ENCODE measurements at places on chromosomes 11 and 22. TPM values are rescaled to one million over a fixed set of nuclear protein-coding genes. Genes with fewer than 3 reads are reported as not detected.

UPK3A gene
- total RNA-seq, result not detected

CHRM1 gene
- not detected for total RNA-seq

CABP4 gene
- 2.3 TPM for total RNA-seq

DNA sequence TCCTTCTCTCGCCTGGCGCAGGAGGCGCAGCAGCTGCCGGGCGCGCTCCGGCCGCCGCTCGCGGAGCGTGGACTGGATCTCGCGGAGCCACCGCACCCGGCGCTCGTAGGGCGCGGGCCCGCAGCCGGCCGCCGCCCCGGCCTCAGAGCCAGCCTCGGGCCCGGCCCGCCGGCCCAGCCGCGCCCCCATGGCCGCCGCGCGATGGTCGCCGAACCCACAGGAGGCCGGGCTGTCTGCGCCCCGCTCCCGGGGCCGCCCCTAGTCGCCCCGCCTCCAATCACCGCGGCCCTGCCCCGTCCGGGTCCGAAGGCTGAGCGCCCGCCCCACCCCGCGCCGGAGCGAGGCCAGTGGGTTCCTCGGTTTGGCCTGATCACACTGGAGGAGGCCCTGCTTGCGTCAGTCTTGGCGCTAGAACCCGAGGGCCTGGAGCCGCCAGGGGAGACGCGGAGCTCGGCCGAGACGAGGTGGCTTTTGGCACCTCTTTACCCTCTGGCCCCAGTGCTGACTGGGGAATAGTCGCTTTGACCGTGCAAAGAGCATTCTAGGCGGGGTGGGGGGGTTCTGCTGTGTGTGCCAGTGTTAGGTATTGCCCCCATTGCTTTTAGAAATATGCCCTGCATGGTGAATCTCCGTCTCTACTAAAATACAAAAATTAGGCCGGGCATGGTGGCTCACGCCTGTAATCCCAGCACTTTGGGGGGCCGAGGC is at the start of gene LRRC75B:
LRRC75B (minus strand) TSS at position 223 of the 708 bp plus-strand sequence; CDS start at position 189, 34 bp downstream.
- DNase-seq, result no peak

DNA sequence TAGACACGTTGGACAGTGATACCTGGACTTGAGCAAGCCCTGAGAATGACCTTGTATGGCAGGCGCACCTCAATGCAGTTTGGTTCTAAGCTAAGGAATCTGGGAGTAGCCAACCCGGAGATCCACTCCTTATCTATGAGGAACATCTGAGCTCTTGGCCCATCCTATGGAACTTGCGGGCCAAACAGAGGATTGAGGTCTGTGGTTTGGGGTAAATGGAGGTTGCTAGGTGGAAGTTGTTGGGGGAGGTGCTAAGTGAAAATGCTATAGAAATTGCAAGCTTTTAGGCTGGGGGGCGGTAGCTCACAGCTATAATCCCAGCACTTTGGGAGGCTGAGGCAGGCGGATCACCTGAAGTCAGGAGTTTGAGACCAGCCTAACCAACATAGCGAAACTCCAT is 8.9 kb downstream of the GDPD5 start:
- DNase-seq, result no peak

DNA sequence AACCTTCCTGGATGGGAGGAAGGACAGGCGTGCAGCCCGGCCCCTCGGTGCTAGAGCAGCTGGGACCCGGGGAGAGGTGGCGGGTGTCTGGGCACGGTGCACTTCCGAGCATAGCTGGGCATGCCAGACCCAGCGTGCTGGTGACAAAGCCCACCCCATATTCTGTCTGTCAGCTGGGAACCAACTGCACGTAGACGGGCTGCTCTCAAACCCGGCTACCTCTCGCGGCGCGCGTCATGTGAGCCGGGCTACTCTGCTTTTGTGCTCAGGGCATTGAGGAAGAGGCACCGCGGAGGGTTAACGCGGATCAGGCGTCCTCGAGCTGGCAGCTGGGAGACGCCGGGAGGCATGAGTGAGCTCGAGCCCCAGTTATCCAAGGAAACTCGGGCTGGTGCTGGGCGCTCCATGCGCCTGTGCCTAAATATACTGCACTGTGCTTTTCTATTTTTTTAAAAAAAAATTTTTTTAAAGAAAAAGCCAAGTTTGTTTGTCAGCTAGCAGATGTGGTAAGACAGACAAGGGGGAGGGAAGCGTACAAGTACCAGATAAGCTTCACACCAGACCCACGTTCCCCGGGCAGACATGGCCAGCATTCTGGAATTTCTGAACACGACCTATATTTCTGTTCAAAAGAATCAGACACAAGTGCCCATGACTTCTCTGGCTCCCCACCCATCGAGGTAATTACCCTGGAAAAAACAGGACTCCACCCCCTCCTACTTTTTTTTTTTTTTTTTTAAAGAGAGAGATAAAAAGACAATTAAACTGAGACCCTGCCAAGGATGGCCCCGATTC is 425.6 kb downstream of the SHANK2 start:
- DNase-seq, result no peak

GRCh38 chr11:13318498-13319295 is 41.1 kb downstream of the BMAL1 start:
- no peak for DNase-seq

DNA sequence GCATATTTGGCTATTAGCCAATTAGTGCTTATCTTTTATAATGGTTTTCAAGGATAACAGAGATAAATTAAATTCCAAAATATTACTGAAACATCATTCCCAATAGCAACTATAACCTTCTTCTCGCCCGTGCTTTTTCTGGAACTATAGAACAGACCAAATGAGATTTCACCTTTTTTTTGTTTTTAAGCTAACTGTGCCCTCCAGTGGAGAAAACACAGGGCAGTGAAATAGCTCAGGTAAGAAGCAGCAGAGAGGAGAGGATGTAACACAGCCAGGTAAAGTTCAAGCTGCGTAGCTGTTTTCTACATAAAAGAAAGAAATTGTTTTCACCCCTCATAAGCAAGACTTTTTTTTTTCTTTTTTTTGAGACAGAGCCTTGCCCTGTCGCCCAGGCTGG is 28.2 kb downstream of the HSD17B12 start:
- DNase-seq, result no peak

DNA sequence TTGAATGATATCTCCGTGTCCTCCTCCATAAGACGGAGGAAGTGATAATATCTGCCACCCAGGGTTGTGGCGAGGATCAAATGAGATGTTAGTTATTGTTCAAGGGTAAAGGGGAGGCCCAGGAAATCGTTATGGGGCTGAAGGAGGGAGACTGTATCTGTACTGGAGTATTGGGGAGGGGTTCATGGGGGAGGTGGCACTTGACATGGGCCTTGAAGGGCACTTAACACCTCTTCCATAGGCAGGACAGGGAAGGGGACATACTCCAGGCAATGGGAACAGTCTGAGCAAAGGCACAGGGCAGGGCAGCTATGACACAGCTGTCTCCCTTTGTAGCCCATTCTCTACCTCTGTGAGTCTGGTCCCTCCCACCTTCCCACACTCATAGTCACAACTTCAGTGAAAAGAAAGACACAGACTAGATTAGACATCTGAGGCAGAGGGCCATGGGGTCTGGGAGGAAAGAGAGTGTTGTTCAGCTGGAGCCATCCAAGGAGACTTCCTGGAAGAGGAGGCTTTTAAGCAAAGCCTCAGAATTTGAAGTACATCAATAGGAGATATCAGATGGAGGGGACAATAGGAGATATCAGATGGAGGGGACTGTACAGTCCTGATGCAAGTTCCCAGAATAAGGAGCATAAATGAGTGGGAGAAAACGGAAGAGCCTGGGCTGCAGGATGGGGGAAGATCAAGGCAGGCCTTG is 15.8 kb upstream of the DGKZ start:
- peak; percentile 84 for DNase-seq

DNA sequence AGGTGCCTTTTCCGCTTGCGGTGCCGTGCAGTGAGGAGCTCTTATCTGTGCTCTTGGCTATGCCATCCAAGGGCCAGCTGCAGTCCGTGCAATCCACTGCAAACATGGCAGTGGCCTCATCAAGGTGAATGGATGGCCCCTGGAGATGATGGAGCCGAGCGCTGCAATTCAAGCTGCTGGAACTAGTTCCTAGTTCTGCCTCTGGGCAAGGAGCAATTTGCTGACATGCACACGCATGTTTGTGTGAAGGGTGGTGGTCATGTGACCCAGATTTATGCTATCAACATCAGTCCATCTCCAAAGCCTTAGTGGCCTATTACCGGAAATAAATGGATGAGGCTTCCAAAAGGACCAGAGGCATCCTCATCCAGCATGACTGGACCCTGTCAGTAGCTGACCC is 3.1 kb upstream of the EHD1 start:
- DNase-seq, result no peak

- DNase-seq, result no peak
Measured at GRCh38 chr11:61762798-61763197, 10.4 kb downstream of the MYRF start.

- no peak for DNase-seq
Measured at GRCh38 chr22:47739291-47740015, 977.0 kb downstream of the TBC1D22A start.

DNA sequence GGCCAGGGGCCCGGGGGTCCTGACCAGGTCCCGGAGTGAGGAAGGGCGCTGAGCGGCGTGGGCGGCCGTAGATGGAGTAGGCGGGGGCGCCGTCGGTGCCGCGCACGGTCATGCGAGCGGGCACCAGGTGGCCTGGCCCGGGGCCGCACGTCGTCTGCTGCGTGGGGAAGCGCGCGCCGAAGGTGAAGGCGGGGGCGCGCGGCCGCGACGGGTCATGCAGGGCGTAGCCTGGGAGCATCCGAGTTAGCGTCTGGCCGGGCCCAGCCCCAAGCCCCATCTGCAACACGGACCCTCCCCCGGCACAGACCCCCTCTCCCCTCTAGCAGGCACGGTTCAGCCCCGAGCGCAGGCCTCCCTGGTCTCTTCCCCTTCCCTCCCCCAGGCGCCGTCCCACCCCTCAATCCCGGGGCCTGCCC is 1.7 kb upstream of the TYMP start:
- DNase-seq, result peak; percentile 66

DNA sequence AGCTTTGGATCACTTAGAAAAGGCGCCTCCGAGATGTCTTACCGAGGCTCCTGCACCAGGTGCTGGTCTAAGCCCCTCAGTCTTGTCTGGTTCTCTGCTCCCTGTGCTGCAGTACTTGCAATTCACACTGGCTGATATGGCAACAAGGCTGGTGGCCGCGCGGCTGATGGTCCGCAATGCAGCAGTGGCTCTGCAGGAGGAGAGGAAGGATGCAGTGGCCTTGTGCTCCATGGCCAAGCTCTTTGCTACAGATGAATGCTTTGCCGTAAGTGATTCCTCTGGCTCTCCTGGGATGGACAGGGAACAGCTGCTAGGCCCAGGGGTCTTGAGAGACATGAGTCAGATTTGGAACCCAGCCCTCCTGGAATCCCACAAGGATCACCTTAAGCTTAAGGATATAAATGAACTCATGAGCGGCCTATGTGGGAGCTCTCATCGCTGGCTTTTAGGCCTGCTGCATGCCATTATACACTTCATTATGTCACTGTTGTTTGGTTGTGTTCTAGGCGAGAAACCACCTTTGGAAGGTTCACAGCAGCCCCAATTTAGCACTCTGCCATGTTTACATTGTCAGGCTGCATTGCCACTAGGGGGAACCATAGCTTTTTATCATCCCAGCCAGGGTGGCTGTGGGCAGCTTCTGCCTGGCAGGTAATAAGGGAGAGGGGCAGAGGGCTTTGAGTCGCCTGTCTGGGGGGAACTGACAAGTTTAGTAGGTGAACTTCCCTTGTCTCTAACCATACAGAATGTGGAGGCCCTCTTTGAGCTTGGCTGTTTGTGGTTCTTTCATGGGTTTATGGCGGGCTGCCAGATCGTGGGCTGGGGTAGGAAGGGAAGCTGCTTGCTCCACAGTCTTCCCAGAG is 8.5 kb downstream of the ACAD8 start:
- DNase-seq, result peak; percentile 31

GRCh38 chr11:27705873-27706820 is 5.9 kb upstream of the BDNF start:
- no peak for DNase-seq

GRCh38 chr11:98115873-98116272 is 904.9 kb upstream of the CNTN5 start:
- DNase-seq, result no peak

DNA sequence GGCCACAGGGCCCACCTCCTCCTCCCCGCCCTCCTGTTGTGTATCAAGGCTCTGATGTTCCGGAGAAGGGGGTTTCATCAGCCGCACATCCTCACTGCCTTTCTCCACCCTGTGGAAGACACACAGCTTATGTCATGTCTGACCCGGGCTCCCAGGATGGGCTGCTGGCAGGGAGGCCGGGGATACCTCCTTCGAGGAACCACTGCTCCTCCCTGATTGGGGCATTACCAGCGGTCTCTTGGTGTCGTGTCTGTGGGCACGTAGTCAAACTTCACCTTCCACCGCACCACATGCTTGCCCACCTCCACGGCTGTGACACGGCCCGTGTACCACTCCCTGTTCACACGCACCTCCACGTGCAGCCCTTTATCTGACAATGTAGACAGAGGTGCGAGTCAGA is 35.9 kb downstream of the MORC2 start:
- DNase-seq, result no peak

- no peak for DNase-seq
Measured at GRCh38 chr22:24393848-24394247, 33.6 kb upstream of the ADORA2A start.

GRCh38 chr22:46066691-46067090 is 83.6 kb upstream of the PPARA start:
- no peak for DNase-seq

GRCh38 chr11:34997952-34998528 is 81.6 kb downstream of the PDHX start:
- peak; percentile 48 for DNase-seq

DNA sequence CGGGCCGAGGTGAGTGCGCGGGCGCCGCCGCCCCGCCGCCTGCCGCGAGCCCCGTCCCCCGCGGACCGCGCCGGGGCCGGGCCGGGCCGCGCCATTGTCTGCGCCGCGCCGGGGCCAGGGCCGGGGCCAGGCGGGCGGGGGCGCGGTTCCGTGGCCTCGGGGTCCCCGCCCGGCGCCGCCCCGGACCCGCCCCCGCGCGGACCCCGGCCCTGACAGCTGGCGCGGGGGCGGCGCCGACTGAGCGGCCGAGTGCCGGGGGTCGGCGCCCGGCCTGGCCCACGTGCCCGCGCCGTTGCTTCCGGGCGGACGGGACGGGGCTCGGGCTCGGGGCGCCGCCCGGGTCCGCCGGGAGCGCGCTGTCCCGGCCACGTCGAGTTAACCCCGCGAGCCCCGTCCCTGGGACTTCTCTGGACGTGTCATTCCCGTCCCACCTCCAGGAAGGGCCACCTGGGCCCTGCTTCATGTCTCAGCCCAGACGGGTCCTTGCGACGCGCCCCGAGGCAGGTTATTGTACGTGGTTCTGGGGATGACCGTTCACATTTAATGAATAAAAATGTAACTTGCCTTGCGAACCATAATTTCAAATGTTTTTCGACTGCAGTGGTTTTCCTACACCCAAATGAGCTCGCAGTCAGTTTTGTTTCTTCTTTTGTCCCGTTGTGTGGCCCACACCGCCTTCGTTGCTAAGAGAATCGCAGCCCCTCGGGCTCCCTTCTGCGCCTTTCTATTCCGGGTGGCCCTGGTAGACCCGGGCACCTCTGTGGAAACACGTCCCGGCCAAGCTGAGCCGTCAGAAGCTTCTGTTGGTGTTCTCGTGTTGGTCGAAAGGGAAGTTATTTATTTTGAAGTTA is 562 bp downstream of the ZBED4 start:
- no peak for DNase-seq

GRCh38 chr11:38766796-38767195 is 2168.8 kb upstream of the RAG2 start:
- no peak for DNase-seq

- DNase-seq, result no peak
Measured at GRCh38 chr11:92829121-92829520, 140.3 kb upstream of the MTNR1B start.

Measured in CD4-positive, alpha-beta memory T cell (primary cell).